ENCODE measurements at places on chromosomes 3 and 15. TPM values are rescaled to one million over a fixed set of nuclear protein-coding genes. Genes with fewer than 3 reads are reported as not detected.
A peak's percentile ranks its signal among the peaks of the same experiment; 100 is the strongest.

The NR1D2 gene
- 37.2 TPM for total RNA-seq

The FBN1 gene
- total RNA-seq: 126 TPM

The SEMA3B gene
- total RNA-seq: 52.4 TPM

The PTH1R gene
- total RNA-seq: 23.9 TPM

The B3GNT5 gene
- 12.9 TPM for total RNA-seq

The PRSS50 gene
- 0.69 TPM for total RNA-seq

The GNB4 gene
- total RNA-seq: 6.2 TPM

The ERC2 gene
- total RNA-seq: 6.7 TPM

The C2CD4A gene
- 0.13 TPM for total RNA-seq

GRCh38 chr3:126345641-126346460 lies 11.4 kb downstream of the KLF15 start:
- no peak for DNase-seq

- DNase-seq: no peak
Observed at GRCh38 chr3:172646439-172647015, 64.3 kb downstream of the NCEH1 start.

GRCh38 chr3:28081533-28081947 lies 159.9 kb upstream of the CMC1 start:
- no peak for DNase-seq

GRCh38 chr3:75129101-75129500 lies 514.6 kb upstream of the CNTN3 start:
- DNase-seq: no peak

DNA sequence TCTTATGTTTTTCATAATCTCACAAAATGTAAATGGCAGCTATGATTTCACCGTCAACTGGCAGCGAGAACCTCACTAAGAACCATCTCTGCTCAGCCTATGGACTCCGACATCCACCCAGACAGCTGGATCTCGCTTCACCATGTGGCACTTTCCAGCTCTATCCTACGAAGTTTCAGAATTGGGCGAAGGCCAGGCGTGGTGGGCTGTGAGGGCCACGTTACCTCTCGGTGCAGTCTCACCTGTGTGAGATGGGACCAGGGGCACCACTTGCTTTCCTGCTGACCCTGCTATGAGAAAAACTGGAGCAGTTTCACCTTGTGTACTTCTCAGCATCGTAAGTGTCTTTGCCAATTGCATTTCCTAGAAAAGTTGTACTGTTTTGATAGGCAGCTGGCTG lies 32.3 kb downstream of the CHDH start:
- DNase-seq: no peak

- no peak for DNase-seq
Observed at GRCh38 chr3:40994611-40995010, 204.7 kb upstream of the CTNNB1 start.

GRCh38 chr15:95594496-95594895 lies 736.0 kb upstream of the NR2F2 start:
- no peak for DNase-seq

- DNase-seq: no peak
Observed at GRCh38 chr15:65196637-65197336, 11.6 kb upstream of the CLPX start.

DNA sequence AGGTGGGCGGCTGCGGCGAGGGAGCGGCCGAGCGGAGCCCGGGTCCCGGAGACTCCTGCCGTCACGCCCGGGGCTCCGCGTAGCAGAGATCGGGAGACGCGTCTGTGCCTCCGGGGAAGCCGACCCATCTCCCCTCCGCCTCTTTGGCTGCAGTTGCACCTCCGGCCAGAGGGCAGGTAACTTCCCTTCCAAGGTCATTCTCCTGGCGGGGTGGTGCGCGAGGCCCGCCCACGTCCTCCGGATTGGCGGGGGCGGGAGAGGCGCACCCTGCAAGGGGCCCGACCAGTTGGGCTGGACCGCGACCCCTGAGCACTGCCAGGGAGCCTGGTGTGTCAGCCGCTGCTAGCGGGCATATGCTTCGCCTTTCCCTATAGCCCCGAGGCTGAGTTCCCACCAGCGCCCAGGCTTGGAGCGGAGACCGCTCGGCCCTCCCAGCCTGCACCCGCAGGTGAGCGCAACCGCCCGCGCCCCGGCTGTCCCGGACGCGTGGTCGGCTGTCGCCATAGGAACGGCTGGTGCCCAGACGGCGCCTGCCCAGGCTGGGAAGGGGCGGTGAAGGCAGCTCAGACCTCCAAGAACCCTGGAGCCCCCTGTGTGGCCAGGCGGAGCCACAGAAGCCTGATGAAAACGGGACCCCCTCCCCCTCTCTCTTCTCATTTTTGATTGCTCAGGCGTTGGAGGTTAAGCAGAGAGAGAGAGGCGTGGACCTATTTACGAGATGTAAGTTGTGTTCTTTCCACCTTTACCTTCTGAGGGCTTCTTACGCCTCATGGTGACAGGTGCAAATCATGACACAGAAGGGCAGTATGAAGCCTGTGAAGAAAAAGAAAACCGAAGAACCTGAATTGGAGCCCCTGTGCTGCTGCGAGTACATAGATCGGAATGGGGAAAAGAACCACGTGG lies 453 bp downstream of the ZDHHC23 start:
- DNase-seq: no peak

DNA sequence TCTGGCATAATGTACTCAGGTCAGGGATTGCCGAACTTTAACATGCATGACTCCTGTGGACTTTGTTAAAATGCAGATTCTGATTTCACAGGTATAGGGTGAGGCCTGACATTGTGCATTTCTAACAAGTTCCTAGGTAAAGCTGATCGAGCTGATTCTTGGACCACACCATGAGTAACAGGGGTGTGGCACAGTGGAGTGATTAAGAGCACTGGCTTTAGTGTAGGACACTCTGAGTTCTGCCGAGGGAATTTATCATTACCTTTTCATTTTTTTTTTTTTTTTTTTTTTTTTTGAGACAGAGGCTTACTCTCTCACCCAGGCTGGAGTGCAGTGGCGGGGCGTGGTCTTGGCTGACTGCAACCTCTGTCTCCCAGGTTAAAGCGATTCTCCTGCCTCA lies 169.3 kb downstream of the ADAMTS9 start:
- no peak for DNase-seq

DNA sequence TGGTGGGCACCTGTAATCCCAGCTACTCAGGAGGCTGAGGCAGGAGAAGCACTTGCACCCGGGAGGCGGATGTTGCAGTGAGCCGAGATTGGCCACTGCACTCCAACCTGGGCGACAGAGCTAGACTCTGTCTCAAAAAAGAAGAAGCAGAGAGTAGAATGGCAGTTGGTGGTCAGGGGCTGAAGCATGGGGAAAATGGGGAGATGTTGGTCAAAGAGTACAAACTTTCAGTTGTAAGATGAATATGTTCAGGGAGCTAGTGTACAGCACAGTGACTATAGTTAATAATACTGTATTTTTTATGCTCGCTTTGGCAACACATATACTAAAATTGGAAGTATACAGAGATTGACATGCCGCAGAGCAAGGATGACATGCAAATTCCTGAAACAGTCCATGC lies 41.5 kb downstream of the PCNP start:
- DNase-seq: no peak

- DNase-seq: no peak
Observed at GRCh38 chr3:81789691-81790090, 28.2 kb upstream of the GBE1 start.

- no peak for DNase-seq
Observed at GRCh38 chr3:97037294-97037943, 223.0 kb downstream of the EPHA6 start.

DNA sequence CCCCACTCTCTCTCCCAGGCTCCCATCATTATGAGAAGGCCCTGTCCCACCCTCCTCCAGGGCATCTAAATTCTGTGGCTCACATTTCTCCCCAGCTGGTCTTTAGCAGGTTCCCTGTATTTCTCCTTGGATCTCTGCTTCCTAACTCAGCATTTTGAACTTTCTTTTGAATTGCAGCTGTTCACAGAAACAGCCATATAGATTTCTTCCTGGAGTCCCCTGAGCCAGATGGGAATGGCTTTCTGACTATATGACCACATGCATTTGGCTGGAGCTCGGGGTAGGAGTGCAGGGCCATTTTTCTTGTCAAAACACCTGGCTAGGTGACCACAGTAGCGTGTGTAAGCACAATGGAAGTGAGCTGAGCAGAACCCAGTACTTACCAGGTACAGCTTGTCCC lies 22.0 kb downstream of the RBP2 start:
- DNase-seq: no peak

DNA sequence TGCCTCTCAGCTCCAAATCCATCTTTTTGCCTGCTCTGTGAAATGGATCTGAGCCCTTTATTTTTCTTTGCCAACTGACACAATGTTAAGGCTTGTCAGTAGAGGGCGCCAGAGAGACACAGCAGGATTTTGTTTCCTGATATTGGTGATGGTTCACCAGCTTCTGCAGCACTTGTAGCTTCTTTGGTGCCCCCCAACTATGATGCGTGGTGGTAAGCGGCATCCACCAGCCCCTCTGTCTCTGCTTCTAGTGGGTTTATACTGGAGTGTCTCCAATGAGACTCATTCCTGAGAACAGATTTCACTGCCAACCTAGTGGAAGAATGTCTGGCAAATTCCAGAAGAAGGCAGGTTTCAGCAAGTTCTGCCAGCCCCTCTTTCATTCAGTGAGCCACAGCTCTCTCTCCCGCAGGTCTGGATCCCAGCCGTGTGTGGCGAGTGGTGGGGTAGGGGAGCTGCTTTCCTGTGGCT lies 471.9 kb upstream of the FRG2C start:
- DNase-seq: no peak

DNA sequence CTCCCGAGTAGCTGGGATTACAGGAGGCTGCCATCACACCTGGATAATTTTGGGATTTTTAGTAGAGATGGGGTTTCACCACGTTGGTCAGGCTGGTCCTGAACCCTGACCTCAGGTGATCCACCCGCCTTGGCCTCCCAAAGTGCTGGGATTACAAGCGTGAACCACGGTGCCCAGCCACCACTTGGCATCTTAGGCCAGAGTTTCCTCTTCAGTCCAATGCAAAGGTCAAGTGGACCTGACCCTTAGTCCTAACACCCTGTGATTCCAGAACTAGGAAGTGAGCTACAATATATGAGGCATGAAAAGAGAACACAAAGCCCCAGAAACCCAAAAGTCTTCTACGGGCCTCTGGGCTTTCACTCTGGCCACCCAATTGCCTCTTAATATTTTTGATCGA lies 5.3 kb downstream of the MYLK start:
- DNase-seq: no peak

GRCh38 chr3:175495331-175495730 lies 636.2 kb downstream of the NAALADL2 start:
- no peak for DNase-seq

GRCh38 chr3:196537319-196537984 lies 22.3 kb upstream of the SMCO1 start:
- peak; percentile 13 for DNase-seq

DNA sequence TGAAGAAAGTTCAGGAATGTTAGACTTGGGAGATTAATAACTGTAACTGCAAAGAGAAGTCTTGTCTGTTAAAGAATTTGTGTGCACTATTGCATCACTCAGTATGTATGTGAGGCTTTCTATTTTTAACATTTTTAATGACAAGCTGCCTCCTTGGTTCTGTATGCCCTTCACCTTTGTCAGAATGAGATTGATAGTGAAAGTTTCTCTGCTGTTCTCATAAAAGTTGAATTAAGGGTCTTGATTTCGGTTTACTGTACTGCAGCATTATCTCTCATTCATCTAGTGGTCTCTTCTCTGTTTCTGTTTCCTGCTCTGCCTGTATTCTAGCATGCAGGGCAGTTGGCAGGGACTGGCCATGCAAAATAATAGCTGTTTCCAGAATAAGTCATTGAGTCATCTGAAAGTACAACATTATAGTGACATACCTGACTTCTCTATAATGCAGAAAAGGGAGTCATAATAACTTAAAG lies 454.9 kb downstream of the IL5RA start:
- DNase-seq: no peak

GRCh38 chr3:43757666-43758321 lies 67.1 kb downstream of the ABHD5 start:
- DNase-seq: no peak

- DNase-seq: no peak
Observed at GRCh38 chr15:68633231-68634121, 54.7 kb downstream of the CORO2B start.

- no peak for DNase-seq
Observed at GRCh38 chr3:133161656-133162055, 123.5 kb downstream of the TMEM108 start.

DNA sequence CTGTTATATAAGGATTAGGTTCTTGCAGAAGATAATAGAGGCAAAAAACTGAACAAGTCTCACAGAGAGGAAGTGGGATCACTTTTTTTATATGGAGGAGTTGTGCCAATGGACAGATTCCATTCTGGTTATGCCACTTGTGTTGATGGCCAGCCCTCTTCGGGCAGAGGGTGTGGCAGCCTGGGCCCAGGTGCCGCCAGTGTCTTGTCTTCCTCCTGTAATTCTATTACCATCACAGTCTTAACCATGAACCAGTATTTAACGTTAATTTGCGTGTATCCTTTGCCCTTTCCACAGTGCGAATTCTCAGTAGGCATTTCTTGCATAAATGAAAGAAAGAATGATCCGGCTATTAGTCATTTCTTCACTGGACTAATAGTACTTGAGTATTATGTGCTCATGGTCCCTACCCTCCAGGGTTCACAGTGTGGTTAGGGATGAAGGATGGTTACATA lies 7.0 kb upstream of the USP4 start:
- DNase-seq: no peak

- DNase-seq: no peak
Observed at GRCh38 chr3:134428401-134428800, 54.2 kb upstream of the AMOTL2 start.

GRCh38 chr3:63096248-63097058 lies 181.7 kb upstream of the SYNPR start:
- DNase-seq: no peak

GRCh38 chr15:51060030-51060673 lies 34.6 kb downstream of the TNFAIP8L3 start:
- no peak for DNase-seq

GRCh38 chr3:71831599-71831998 lies 46.7 kb upstream of the PROK2 start:
- DNase-seq: no peak
